ENCODE measurements at places on chromosomes 3 and 15.

GRCh38 chr3:33317963-33318709 lies 40.9 kb downstream of the FBXL2 start:
- DNase-seq: no peak

GRCh38 chr3:178343433-178344038 lies 192.7 kb upstream of the KCNMB2 start:
- DNase-seq: no peak

DNA sequence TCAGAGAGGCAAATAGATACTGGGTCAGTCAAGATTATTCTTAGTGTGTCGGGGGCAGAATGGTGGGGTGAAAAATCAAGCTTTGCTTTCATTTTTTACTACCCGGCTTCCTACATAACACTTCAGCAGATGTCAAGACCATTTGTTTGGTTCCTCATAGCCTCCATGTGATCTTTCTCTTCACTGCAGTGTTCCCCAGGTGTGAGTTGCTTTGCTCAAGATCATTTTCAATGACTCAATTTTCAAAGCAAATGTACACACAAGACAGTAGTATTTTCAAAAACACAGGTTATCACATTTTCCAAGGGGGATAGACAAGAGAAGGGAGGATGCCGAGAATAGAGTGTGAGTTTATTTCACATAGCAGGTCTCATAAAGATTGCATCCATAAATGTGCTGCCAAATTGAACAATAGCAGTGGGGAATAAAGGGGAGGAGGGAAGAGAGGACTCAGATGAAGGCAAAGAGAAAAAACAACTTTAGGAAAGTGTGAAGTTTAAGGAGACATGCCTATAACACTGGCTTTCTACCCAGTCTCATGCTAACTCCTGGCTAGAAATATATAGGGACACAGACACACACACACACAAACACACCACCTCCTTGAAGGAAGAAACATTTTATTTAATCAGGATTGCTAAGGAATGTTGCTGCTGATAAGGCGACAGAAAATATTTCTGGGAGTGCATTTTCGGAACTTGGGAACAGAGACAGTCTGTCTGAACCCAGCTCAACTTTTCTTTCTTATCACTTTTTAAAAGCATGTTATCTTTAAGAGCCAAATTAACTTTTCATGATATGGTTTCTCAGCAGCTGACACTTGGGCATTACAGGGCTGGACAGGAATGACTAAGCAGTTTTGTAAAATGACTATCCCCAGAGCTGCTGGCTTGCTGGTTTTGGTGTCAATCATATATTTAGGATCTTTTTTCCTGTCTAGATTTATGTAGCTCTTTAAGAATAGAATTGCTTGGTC lies 402.4 kb downstream of the RBMS3 start:
- no peak for DNase-seq

DNA sequence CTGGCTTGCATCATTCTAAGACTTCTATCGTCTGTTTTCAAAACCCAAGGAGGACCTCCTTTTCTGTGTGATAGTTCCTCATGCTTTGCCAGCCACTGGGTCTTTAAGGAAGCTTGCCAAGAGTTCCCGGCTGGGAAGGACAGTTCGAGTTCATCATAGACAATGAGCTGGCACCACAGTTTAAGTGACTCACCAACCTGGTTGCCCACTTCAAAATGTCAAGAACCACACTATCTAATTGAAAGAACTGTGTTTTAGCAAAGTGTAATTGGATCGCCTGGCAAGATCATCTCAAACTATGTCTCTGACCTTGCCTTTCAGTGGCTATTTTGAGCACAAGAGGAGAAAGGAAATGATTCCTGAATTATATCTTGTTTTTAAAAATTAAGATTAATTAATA lies 27.9 kb downstream of the SOX2 start:
- peak; percentile 61 for DNase-seq

- DNase-seq: no peak
Observed at GRCh38 chr3:186264608-186265400, 97.2 kb downstream of the DGKG start.

DNA sequence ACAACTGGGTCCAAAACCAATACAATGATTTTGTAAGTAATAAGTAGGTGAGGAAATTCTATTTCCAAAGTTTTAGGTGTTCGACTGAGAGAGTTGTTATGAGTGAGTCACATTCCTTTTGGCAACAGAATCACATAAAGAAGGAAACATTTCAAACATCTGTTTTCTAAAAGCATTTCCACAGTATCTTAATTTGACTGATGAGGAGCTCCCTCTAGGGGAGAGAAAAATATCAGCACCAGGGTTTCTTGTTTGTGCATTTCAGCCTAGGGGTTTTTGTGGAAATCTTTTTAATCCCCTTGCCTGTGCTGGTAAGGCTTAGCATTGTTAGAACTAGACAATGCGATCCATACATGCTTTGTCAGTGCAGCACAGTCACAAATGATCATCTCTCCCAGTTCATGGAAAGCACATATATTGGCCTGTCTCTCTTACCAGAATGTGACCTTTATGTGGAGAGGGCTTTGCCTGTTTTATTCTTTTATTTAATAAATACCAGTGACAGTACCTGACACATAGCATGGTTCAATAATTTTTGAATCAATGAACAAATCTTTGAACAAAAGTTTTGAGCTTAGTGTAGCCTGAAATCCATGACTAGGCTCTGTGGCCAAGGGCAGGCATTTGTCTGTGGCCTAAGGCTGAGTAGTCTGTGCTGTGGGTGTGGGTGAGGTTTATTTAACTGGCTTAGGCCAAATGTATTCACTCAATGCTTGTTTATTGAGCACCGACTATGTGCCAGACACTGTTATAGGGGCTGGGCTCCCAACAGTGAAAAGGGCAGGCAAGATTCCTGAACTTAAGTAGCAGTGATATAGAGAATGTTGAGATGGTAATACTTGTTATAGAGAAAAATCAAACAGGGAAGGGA lies 21.1 kb upstream of the IQCF6 start:
- no peak for DNase-seq

- no peak for DNase-seq
Observed at GRCh38 chr3:153442386-153442785, 280.4 kb downstream of the RAP2B start.

DNA sequence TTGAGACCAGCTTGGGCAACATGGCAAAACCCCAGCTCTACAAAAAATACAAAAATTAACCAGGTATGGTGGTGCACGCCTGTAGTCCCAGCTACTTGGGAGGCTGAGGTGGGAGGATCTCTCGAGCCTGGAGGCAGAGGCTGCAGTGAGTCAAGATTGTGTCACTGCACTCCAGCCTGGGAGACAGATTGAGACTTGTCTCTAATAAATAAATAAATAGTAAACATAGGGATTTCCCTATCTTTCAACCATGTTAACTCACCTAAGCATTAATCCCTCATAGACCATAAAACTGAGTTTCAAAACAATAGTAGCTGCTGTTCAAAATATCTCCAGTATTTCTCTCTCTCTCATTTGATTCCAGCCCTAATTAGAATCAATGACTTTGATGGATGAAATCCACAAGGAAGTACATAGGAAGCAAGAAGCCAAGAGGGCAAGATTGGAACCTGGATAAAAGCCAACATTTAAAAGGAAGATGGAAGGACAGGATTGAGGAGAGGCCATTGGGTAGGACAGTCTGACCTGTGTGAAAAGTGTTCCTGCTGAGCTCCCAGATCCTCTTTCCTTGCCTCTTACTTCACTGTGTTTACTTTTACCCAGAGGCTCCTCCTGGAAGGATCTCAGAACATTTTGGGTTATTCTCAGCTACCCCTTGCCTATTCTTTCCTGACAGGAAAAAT lies 12.4 kb upstream of the TTBK2 start:
- no peak for DNase-seq

DNA sequence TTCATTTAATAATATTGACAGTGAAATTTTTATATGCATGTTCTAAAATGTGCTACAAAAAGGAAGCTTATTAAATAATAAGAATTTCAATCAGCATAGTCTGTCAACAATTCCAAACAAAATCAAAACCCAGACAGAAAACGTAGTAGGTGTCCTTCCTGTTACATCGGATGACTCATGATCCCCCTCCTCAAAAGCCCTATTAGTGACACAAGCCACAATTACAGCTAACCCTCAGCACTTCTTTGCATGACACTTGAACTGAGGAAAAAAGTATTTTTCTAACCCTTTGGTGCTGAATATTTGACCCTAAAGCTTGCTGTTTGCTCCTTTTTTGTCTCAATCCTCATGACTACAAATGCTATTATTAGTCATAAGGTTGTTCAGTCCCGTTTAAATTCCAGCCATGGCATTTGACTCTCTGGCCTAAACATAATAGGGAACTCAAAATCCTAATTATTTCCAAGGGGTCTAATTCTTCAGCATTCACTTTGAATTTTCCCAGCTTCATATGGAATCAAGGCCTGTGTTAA lies 78.1 kb downstream of the COL8A1 start:
- DNase-seq: no peak

DNA sequence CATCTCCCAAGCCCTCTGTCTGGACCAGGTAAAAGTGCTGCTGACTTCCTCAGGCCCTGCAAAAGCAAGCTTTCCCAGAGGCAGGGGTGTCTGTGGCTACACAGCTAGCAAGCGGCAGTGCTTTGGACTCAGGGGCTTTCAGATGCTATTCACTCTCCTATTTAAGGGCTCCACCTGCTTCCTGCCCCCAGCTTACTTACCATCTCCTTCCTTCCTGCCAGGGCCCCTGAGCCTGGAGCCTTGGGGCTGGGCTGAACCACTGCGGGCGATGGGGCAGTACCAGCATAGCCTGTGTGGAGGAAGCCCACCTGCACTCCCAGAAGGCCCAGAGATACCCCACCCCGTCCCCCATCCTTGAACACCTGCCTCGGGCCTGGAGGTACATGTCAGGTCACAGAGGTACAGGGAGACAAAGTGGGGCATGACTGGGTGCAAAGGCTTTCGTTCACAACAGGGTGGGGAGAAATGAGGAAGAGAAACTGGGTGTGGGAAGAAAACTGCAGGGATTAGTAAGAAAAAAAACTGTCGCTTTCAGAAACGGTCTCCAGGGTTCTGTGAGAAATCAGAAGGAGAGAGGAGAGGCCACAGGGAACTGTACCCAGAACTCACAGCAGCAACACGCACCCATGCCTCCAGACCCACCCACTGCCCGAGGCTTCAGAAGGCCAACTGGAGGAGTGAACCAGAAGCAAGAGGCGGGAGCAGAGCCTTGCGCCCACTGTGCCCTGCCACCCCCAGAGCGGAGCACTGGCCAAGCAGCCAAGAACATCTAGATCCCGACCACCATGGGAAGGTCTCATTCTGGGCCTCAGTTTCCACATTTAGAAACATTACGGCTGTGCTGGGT lies 49.5 kb downstream of the CCDC12 start:
- DNase-seq: no peak

DNA sequence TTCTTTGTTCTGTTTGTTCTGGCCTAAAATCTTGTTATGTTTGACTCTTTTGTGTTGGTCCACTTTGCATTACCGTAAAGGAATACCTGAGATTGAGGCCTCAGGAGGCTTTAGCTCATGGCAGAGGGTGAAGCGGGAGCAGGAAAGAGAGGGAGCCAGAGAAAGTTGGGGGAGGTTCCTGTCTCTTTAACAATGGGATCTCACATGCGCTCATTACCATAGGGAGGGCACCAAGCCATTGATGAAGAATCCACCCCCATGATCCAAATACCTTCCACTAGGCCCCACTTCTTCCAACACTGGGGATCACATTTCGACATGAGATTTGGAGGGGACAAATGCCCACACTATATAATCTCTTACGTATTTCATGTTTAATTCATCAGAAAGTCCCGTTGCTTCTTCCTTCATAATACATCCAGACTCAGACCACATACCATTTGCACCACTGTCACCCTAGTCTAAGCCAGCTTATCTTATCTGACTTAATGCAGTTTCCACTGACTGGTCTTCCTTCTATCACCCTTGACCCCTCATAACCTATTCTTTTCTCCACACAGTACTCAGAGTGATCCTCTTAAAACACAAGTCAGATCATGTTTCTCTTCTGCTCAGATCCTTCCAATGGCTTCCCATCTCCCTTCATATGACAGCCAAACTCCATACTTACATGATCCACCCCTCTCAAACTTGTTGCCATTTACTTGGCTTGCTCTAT lies 13.5 kb downstream of the KBTBD8 start:
- DNase-seq: no peak

GRCh38 chr3:58999774-59000160 lies 50.1 kb downstream of the CFAP20DC start:
- DNase-seq: no peak

GRCh38 chr15:88476635-88477060 lies 9.1 kb downstream of the MRPS11 start:
- DNase-seq: peak; percentile 41

- peak; percentile 83 for DNase-seq
Observed at GRCh38 chr3:172355836-172356235, 92.4 kb downstream of the GHSR start.

GRCh38 chr3:69033470-69033869 lies 18.7 kb downstream of the TMF1 start:
- no peak for DNase-seq

- DNase-seq: no peak
Observed at GRCh38 chr15:25690673-25691543, 172.2 kb downstream of the ATP10A start.

DNA sequence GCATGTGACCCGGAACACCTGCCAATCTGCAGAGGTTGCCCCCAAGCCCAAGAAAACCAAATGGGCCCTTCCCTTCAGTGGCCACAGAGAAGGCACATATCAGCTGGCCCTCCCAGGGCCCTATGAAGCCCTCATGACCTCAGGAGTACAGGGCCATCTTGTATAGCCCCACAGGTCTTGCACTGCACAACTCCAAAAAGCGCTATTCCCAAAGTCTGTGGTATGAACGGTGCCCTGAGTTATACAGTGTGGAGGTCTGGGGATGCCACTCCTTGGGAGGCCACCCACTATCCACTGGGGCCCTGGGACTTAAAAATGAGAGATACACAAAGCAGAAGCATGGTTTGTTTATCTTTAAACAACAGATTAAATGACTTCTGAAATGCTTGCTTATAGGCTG lies 61.5 kb downstream of the CAPN7 start:
- no peak for DNase-seq

- no peak for DNase-seq
Observed at GRCh38 chr3:8776406-8776805, 7.0 kb upstream of the OXTR start.

DNA sequence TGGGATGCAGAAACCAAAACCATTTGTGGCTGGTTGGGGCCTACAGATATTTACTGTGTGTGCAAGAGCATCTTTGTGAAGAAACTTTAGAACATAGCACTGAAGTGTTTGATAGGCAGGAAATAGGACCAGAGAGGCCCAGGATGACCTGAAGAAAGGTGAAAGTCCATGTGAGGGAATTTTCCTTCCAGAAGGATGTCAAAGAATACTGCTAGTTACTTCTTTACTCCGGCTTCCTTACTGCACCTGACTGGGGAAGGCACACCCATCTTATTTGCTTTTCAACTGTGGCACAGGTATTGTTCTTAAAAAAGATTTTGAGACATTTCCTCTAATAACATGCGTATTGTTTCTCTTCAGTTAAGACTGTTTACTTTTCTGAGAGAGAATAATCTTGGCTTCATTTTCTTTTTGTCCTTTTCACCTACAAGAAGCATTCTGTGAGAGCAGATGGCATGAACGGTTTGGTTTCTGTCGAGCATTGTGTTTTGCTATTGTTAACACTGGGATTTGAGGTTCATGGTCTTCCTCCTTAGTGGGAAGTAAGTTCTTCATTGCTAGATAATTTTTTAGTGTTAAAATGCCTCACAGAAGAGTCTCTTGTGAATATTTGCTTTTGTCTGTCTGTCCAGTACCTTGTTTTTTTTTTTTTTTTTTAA lies 71.5 kb downstream of the SLCO3A1 start:
- DNase-seq: no peak
